Glutamatergic neuron (in vitro differentiated cells): ENCODE measurements at places on chromosomes 12 and 14.

DNA sequence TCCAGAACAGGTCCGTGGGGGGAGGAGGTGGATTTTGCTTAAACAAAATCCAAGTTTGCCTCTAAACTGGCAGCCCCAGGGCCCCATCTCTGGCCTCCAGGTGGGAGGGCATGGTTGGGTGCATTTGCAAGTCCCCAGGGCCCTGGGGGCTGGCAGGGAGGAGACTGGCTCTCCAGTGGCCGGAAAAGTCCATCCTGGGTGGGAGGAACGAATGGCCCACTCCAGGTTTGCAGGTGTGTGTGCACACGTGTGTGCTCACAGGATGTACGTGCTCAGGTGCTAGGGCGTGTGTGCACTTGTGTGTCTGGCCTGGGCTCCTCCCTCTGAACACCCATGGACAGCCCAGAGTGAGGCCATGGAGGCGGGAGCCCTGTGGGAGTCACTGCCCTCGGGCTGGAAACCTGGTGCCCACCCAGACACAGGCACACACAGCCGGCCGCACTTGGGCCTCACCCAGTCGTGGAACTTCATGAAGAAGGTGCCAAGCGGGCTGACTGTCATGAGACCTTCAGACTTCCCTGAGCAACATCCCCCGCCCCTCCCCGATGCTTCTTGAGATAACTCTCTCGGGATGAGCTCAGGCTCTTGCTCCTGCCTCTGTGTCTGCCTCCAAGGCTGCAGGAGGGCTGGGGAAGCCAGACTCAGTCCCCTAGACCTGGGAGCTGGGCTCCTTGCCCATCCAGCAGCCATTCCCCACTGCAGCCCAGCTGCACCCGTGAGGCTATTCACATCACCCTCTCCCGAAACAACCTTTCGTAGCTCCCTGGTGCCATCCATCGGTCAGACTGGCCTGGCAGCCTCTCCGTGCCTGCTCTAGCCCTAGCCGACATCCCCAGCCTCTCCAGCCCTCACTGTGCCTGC, 9.4 kb downstream of the AHNAK2 start:
- peak; percentile 28 for DNase-seq

- DNase-seq: no peak
These were observed 177.5 kb upstream of the NOS1 start for GRCh38 chr12:117538926-117539325.

DNA sequence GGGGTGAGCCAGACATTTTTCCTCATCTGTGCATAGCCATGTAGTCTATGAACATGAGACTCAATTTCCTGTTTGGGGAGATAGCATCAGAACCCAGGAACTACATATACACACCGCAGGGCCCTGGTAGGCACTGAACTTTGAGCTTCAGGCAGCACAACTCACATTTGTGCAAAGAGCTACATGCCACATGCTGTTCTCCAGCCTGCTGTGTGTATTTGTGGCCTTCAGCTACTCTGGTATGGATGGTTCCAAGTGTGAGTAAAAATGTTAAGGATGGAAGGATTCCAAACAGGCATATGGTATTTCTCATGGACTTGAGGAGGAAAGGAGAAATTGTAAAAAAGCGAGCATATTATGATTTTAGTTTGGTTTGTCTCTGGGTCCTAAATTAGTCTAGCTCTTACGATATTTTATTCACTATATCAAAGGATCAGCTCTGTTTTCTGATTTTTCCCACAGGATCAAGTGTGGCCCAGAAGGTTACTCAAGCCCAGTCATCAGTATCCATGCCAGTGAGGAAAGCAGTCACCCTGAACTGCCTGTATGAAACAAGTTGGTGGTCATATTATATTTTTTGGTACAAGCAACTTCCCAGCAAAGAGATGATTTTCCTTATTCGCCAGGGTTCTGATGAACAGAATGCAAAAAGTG, 422.4 kb upstream of the OR4E1 start:
- DNase-seq: no peak

DNA sequence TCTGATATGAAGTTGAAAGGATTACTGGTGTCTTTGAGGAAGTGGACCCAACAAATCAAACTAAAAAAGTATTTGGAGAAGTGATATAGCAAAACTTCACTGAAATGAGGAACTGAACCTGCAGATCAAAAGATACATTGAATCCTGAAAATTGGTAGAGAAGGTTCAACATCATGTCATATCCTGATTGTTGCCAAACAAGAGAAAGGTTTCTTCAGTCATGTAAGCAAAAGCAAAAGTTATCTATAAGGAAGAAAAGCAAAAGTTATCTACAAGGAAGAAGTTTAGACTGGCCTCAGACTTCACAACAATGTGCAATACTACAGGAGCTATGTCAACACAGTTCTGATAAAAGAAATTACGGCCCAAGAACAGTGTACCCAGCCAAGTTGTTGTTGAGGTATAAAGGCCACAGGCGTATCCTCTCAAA, 142.7 kb downstream of the RAD51B start:
- DNase-seq: no peak

GRCh38 chr12:93664573-93665138, 12.5 kb upstream of the CRADD start:
- no peak for DNase-seq

GRCh38 chr14:61342486-61342885, 21.1 kb downstream of the PRKCH start:
- DNase-seq: no peak

DNA sequence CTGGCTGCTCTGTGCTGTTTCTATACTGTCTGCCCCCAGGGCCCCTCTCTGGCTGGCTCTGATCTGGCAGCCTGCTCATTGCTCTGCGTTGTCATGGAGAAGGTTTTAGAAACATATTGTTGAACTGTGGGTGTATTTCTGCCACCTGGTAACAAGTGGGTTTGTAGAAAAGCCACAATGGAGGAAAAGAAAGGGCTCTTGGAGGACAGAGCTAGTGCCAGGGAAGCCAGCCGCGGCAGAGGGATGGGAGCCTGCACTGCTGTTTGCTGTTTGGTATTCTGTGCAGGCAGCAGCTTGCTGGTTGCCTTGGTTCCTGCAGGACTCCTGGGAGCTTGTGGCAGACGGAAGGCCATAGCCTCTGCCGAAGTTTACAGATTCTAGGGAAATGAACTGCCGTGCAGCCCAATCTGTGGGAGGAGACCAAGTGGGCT, 15.1 kb downstream of the CCDC177 start:
- peak; percentile 81 for DNase-seq
